ENCODE measurements at places on chromosomes 4 and X.

GRCh38 chr4:100641336-100641735 lies 123.5 kb upstream of the EMCN start:
- no peak for DNase-seq

DNA sequence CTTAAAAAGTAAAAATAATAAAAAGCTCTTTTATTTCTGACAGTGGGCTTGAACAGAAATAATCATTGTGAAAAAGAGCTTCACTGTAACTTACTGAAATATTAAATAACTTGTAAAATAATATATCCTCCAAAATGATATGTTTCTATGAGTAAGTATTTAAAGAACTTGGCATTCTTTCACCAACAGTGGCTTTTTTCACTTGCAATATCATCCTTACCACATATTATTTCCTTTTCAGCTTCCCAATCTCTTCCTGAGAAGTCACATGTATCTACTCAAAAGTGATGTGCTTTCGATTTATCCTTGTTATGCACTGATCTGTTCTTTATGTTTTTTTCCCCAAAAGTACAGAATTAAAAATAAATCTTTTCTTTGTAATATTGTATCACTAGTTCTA lies 2.2 kb upstream of the PCDH18 start:
- DNase-seq = peak; percentile 55

GRCh38 chrX:144732588-144732987 lies 514.7 kb upstream of the SPANXN1 start:
- DNase-seq = no peak

DNA sequence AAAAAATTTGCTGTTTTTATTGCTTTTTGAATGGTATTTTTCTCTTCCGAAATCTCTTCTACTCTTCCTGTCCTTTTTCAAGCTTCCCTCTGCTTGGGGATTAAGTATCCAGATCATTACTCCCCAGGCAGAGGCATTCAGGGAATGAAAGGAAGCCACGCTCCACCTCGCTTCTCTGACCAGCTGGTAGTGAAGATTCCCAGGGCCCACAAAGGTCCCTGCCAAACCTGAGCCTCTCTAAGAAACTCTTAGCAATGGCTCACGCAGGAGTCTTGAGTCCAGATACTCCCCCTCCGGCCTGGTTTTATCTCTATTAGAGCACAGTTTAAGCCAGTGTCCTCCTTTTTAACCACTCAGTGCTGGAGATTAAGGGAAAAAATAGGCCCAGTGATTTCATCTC lies 51.4 kb upstream of the SOD3 start:
- no peak for DNase-seq

- peak; percentile 41 for DNase-seq
Observed at GRCh38 chr4:77636902-77637301, 31.3 kb downstream of the CXCL13 start.

GRCh38 chr4:79348405-79348804 lies 22.5 kb upstream of the NAA11 start:
- no peak for DNase-seq

DNA sequence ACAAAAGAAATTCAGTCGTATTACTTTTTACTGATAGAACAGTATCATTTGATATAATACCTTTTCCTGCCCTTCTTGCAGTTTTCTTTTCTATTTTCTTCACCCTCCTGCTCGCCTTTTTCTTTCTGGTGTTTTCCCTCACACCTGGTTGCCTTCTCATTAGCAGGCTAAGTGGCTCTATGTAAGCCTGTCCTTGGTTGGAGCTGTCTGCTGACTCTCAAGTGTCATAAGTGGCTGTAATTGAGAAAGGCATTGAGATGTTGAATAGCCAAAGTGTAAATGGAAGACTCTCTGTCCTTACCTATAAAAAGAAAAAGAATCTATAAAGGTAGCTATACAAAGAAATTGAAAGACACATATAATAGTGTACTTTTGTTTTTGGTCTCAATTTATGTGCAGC lies 180.7 kb downstream of the ADGRL3 start:
- DNase-seq = no peak

DNA sequence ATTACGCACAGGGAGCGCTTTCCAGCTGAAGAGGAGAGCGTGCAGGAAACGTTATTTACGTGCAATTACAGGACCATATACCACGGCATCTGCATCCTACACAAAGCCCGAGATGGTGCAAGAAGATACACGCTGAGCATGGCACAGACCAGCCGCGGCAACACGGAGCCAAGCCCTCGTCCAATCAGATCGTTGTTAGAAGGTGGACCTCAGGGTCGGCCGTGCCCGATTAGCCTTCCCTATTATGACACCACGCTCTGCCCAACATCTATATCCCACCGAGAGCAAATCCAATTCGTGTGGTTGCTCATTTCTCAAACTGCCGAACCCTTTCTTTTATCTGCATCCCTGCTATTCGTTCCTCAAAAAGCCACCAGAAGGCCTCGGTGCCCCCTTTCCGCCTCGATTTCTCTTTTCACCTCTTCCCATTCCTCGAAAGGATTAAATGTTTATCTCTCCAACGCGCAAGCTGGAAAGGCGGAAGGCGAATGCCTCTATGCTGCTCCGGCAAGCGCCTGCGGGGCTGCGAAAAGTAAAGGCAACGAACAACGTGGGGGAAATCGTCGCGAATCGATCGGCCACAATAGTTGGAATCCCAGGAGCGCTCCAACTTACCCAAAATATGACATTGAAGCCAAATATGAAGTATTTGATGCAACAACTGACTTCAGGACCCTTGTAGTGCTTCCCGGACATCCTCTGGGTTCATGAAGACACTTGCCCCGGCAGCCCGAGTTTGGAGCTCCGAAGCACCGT lies 702 bp downstream of the TSPAN5 start:
- peak; percentile 87 for DNase-seq

GRCh38 chr4:105624530-105624929 lies 72.1 kb downstream of the ARHGEF38 start:
- peak; percentile 11 for DNase-seq

DNA sequence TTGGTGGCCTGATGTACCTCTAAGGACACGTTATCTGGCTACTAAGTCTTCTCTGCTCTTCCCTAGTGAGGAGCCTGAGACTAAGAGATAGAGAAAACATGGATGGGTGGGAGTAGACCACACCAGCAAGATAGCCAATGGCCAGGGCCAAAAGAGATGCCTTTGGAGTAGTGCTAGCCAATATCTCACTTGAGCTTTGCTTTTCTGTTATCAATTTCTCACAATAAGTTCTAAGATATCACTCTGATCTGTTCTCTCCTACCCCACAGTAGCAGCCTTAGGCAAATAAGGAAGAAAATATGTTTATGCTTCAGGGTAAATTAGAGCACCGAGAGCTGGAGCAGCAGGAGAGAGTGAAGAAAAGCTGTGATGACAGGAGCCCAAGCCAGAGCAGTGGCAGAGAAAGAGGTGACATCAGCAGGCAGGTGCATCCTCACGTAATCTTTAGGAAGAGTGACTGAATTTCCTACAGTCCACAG lies 343.9 kb upstream of the NOCT start:
- no peak for DNase-seq

DNA sequence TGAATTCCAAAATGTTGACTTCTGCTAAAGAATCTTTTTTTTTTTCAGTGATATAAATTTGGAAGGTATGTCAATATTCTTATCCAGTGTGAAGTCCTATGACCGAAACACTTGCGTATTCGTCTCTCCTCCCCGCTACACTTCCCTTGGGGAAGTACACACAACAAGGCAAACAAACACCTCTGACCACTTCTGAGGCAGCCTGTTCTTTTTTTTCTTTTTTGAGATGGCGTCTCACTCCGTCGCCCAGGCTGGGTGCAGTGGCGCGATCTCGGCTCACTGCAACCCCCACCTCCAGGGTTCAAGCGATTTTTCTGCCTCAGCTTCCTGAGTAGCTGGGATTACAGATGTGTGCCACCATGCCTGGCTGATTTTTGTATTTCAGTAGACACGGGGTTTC lies 78.1 kb upstream of the DHRSX start:
- DNase-seq = no peak

DNA sequence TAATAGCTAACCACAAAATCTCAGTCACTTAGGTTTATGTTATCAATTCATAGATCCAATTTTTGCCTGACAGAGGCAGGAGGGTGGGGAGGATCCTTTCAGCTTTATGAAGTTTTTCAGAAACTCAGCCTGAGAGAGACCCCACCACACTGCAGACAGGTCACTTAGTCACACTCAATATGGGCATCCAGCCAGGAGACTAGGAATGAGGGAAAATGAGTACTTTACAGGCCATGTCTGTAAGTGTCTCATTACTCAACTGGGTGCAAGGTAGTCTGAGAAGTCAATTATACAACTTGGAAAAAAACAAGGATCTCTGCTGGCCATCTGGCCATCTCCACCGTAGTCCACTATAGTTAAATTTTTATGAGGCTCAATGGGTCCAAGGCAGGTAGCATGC lies 365.9 kb downstream of the INPP4B start:
- peak; percentile 19 for DNase-seq

DNA sequence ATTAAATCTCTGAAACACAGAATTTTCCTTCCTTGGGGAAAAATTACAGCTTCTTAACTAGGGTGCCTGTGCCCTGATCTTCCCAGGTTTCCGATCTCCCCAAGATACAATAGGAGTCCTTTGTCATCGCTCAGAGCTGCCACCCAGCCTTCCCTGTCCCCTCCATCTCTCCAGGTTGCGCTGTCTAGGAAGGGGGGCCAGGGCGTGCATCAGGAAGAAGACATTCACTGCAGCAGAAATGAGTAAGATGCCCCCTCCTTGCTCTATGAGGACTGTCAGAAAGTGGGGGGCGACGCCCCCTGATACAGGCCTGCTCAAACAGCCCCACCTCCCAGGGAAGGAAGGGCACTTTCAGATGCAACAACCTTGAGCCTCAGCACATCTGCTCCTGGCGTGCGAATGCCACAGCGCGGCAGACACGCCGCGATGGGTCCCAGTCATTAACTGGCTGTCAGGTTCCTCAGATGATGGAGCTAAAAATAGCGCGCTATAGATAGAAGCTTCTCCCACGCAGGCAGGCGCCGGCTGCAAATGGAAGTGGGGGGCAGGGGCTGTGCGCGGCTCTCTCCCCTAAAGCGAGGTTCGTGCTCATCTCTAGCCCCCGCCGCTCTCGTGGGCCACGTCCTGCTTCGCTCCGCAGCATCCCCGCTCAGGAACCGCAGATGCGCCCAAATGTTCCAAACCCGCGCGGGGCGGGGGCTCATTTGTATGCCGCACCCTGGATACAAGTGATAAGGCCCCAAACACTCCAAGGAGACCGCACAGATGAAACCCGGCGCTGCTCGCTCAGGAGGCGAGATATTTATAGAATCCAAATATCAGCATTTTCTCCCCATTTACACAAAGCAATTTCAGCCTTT lies 57.6 kb upstream of the LGI2 start:
- peak; percentile 8 for DNase-seq

- DNase-seq = peak; percentile 60
Observed at GRCh38 chr4:179605196-179605595, 2163.0 kb upstream of the AGA start.

- DNase-seq = no peak
Observed at GRCh38 chrX:109777749-109778148, 44.7 kb upstream of the ACSL4 start.

GRCh38 chrX:39809331-39809730 lies 288.4 kb downstream of the BCOR start:
- DNase-seq = peak; percentile 15

GRCh38 chrX:50579955-50580354 lies 109.3 kb upstream of the DGKK start:
- DNase-seq = peak; percentile 65

DNA sequence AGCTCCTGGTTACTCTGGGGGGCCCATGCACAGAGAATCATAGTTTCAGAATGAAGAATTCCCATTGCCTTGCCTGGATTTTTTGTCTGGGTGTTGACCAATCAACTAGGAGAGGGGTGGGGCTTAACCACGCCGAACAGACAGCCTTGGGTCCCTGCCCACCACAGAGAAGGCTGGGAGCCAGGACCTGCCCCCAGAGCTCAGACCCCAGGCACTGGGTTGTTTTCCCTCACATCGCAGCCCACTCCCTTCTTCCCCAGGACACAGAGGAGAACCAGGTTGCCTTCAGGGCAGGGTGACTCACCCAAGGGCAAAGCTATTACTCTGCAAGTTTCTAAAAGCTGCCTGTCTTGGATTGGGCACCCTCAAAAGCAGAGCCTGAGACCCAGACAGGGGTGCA lies 23.3 kb upstream of the CRMP1 start:
- no peak for DNase-seq

GRCh38 chrX:67720344-67720743 lies 176.5 kb downstream of the AR start:
- peak; percentile 34 for DNase-seq

- no peak for DNase-seq
Observed at GRCh38 chr4:58590722-58591121, 1480.5 kb upstream of the IGFBP7 start.

- no peak for DNase-seq
Observed at GRCh38 chr4:145527773-145528172, 46.1 kb downstream of the SMAD1 start.

DNA sequence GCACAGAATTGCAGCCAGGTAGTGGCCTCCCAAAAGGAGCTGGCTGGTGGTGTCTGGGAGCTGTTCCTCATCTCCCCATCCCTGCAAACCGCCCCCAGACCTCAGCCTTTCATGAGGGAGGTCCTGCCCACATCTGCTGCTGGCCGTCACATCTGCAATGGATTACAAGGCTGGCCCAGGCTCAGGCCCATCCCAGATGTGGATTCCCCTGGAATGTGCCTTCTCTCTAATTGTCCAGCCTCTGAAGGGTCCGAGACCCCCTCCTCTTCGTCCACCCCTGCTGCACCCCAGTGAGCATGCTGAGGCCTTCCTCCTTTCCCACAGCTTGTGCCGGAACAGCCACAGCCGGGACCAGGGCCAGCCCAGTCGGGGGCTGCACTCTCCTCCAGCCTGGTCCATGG lies 115.0 kb upstream of the NALF2 start:
- DNase-seq = no peak

DNA sequence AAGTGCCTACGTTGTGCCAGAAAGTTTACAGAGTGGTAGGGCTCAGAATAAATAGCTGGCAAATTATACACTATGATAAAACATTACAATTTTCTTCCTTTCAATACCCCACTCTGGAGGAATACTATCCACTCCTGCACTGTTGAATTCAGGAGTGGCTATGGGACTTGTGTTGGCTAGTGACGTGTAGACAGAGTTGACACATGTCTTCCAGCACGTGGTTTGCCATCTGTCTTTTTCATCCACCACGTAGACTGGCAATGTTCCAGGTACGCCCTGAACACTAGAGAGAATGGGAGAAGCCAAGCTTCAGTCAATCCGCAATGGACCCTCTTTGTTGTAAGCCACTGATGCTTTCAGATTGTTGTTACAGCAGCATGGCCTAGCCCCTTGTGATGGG lies 168.8 kb upstream of the RBPJ start:
- no peak for DNase-seq

- DNase-seq = no peak
Observed at GRCh38 chr4:168796362-168797106, 213.5 kb downstream of the CBR4 start.

- DNase-seq = no peak
Observed at GRCh38 chrX:15500497-15500966, at the start of gene BMX. BMX (plus strand) TSS chrX:15500807; CDS start chrX:15508354, 7,547 bp downstream.

GRCh38 chr4:122412547-122412946 lies 33.7 kb downstream of the ADAD1 start:
- DNase-seq = no peak

GRCh38 chrX:40079572-40079971 lies 18.2 kb downstream of the BCOR start:
- DNase-seq = no peak
